ENCODE measurements at places on chromosomes 11 and 22.

GRCh38 chr11:61134801-61135257, 26.4 kb downstream of the VPS37C start:
- no peak for DNase-seq

GRCh38 chr11:64359712-64360445, 917 bp downstream of the RPS6KA4 start:
- DNase-seq = no peak

DNA sequence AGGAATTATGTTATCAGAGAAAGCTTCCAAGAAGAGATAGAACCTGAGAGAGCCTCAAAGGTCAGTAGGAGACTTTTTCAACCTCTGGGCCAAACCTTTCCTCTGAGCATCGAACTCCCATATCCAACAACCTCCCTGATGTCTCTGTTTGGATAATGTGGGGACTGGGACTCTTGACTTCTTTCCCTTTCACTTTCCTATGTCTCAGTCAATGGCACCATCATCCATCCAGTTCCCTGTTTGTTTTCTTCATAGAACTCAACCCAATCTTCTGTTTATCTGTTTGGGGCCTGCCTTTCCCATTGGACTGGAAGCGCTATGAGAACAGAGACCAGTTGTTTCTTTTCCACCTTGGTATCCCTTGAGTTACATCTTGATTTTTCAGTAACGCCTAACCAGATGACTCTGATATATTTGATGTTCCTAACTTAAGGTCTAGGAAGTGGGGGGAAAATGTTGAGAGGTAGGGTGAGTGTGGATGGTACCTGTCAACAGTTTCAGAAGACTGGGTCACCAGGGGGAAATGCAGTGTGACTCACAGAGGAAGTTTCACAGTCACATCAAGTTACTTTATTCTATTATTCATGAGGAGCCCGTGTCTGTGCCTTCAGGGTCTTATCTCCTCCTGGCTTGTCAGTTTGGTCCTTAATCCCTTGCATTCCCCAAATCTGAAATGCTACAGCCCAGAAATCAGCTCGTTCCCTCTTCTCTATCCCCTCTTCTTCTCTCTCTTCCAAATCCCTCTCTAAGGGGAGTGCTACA, 4.5 kb upstream of the KCNE3 start:
- no peak for DNase-seq

GRCh38 chr11:27582621-27583020, 76.1 kb upstream of the LIN7C start:
- no peak for DNase-seq

DNA sequence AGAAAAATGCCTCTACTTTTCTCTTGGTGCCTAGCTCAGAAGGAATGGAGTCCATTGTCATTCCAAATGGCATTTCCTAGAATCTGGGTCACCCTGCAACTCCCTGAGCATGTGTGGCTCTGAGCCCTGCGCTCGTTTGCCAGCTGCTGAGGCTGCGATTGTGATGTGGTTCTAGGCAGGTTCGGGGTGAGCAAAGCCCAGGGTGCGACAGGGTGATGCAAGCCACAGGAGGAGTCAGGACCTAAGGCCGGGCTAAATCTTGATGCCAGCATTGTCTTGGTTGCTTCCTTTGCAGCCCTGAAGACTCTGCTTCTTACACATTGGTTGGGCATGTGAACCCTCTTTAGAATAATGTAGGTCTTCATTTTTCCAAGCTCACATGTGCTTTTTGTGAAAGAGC, 131.0 kb downstream of the MORC2 start:
- DNase-seq = no peak

DNA sequence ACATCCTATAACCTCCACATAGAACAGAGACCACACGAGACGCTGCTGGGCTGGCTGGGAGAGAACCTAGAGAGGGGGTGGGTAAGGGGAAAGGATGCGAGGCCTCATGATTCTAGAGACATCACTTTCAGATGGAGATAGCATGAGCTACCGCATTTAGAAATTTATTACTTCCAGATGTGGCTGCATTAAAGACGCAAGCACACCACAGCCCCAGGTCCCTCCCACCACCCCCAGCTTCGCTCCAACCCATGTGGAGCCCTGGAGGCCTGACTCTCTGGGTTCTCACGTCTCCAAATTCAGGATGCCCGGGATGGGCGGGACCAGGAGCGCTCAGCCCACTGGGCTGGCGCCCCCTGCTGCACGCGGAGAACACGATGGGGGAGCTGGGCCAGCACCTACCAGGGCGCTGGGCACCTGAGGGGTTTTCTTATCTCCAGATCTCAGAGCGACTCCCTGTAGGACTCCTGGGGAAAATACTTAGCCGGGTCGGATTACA, 13.6 kb downstream of the MRPL21 start:
- no peak for DNase-seq

DNA sequence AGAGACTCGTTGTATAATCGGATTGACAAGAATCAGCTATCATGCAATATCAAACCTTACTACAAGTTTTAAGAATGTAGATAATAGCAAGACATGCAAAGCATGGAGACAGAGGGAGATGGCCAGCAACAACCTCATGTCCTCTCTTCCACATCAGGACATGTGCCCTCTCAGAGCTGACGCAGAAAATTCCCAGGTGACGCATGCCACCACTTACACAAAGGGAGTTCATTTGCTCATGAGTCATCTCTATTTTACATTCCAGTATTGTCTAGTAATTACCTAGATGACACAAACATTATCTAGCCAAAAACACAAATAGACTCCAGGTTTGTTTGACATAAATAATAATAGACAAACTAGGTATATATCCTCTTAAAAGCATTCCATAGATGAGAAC, 38.1 kb upstream of the OPCML start:
- DNase-seq = no peak

DNA sequence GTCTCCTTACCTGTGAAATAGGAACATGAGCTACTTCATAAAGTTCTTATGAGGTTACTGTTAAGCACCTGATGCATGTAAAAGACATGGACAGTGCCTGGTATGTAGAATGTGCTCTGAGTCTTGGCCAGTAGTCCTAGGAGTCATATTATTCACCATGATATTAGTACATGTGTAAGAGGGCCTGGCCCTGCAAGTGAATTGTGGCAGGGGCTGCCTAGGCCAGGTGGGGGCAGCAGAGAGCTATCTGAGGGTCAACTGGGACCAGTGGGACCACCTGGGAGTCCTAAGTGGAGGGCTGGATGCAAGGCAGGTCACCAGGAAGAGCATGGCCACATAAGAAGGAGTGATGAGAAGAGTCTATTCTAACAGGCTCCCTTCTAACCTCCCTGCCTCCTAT, 529.5 kb downstream of the SOX6 start:
- no peak for DNase-seq

DNA sequence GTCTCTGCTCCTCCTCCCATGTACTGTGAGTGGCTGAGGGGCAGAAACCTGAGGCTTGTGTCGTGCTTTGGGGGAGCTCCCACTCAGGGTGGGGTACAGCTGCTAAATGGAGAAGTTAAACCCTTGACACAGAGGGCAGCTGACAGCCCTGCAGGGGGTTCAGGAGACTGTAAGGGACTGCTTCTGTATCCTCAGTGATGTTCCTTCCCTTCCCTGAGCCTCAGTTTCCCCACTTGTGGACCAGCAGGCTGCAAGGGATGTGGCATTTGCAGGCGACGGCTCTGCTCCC, 15.6 kb downstream of the SYNGR1 start:
- DNase-seq = no peak

GRCh38 chr11:120079750-120080610, 57.9 kb downstream of the TRIM29 start:
- DNase-seq = no peak

DNA sequence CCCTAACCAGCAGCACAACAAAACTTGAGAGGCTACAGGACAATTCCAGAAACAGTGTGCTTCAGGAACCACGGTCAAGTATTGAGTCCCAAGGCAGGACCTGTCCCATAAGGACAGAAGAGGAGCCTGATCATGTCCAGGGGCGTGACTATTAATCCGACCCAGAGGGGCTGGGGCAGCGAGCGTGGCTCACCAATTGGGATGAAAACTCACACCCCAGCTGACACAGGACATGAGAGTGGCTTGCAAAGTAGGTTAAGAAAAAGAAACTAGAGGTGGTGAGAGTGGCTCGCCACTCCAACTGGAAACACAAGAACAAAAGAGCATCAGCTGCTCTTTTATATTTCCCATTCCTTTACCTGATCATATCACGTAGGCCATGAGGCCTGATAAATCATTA, 16.0 kb upstream of the FEZ1 start:
- no peak for DNase-seq

DNA sequence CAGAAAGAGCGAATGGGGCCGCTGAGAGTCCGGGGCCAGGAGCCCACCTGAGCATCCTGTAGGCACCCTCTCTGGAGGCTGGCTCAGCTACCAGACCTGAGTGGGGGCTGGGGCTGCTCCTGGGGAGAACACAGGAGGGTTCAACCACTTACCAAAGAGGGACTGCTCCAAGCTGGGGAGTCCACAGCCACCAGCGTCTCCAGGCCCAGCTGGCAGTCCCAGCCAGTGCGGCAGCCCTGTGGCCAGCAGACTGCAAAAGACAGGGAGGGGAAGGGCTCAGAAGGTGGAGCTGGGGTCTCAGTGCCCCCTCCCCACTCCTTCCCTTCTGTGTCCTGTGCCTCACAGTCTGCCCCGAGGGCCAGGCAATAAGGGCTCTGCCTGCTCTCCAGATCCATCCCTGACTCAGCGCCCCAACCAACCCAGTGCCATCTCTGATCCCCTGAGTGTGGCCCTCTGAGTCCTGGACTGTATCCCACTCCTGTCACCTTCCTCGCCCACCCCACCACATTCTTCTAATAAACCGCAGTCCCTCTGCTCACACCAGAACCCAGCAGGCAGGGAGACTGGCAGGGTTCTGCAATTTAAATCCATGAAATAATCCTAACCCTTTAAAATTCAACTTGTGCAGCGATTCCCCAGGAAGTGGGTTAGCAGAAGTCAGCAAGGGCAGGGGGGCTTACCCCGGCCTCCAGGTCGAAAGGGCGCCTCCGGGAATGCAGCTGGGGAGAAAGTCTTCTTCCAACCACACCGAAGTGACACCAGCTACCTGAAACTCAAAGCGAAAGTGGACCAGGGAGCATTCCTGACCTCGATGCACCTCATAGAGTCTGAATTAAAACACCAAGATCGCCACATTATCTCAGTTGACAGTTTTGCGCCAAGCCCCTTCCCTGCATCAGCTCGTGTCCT, 13.3 kb downstream of the CHST1 start:
- DNase-seq = no peak

GRCh38 chr11:116314006-116314405, 458.8 kb downstream of the BUD13 start:
- no peak for DNase-seq

- DNase-seq = no peak
Observed at GRCh38 chr11:68314203-68315170, 2.1 kb downstream of the LRP5 start.

GRCh38 chr11:3836903-3837302, 3.9 kb downstream of the RHOG start:
- no peak for DNase-seq

DNA sequence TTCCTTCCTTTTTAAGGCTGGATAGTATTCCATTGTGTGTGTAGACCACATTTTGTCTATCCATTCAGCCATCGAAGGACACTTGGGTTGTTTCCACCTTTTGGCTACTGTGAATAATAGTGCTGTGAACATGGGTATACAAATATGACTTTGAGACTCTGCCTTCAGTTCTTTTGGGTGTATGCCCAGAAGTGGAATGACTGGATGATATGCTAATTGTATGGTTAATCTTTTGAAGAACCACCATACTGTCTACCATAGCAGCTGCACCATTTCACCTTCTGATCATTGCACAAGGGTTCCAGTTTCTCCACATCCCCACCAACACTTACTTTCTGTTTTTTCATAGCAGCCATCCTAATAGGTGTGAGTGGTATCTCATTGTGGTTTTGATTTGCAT, 30.3 kb downstream of the SGSM1 start:
- DNase-seq = no peak

- DNase-seq = no peak
Observed at GRCh38 chr22:21643533-21644357, 1.6 kb downstream of the SDF2L1 start.

DNA sequence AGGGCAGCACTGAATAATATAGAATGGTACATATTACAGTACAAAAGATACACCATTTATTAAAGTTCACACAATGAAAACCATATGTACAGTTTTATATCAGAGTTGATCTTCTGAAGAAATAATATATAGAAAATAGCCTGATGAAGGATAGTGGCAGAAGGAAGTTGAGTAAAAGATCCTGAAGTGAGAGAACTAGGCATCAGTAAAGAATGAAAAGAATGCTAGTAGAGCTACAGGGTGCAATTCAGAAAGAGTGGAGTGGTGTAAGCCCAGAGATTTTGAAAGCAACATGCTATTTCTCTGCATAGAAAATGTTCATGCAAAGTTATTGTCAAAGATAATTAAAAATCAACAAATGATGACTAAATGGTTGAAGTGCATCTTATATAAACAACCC, 1552.7 kb upstream of the TENM4 start:
- no peak for DNase-seq

DNA sequence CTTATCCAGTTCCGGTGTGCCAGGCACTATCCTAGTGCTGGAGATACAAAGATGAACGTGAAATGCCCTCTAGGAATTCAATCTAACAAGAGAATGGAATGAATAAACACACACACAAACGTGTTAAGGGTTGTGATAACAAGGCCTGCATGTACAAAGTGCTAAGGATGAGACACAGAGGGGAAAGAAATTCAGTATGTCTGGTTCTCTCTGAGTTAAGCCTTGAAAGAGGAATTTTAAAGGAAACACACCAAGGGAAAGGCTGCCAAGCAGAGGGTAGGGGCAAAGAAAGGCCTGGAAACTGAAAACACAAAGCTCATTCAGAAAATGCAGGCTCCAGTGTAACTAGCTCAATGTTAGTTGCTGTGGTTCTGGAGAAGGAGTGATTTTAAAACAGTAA, 4.2 kb downstream of the CHKA start:
- DNase-seq = no peak

DNA sequence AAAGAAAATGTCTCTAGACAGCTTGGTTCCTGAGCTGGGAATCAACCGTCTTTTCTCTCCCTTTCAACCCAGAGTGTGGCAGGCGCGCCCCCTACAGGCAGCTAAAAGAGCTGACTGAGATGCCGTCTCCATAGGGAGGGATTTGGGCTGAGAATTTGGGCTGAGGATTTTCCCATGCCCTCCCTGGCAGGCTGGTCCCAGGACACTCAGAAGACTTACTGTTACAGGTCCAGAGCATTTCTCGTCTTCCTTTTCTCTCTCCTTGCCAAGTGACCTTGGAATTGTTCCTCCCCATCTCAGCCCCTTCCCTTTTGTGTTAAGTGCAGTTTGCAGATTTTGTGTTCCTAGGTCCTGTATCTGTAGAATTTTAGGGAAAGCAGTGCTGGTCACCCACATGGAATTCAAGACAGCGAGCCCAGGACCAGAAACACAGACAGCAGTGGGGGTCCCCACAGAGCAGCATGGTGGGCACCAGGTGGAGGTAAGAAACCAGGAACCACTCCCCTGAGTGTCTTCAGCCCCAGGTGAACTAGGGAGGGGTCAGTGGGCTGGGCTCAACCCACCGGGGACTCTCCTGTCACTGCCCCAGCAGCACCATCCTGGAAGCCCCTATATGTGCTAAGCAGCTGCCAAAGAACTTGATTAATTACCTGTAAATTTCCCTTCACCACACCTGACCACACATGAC, 9.9 kb upstream of the IGLL5 start:
- DNase-seq = peak; percentile 37

- no peak for DNase-seq
Observed at GRCh38 chr22:21450858-21451353, 16.3 kb upstream of the TMEM191C start.

Measured in NCI-H1694 (cell line).